Hematopoietic multipotent progenitor cell treated with erythropoietin and hydrocortisone succinate and interleukin-3 and kit ligand, for 15 days (in vitro differentiated cells): ENCODE measurements at places on chromosomes 6 and 20.

GRCh38 chr6:122676146-122676545 lies 65.9 kb downstream of the PKIB start:
- DNase-seq, result no peak

- no peak for DNase-seq
These were observed 55.2 kb downstream of the TIAM2 start for GRCh38 chr6:155050311-155050710.

GRCh38 chr6:38220069-38220723 lies 400.7 kb downstream of the ZFAND3 start:
- no peak for DNase-seq

DNA sequence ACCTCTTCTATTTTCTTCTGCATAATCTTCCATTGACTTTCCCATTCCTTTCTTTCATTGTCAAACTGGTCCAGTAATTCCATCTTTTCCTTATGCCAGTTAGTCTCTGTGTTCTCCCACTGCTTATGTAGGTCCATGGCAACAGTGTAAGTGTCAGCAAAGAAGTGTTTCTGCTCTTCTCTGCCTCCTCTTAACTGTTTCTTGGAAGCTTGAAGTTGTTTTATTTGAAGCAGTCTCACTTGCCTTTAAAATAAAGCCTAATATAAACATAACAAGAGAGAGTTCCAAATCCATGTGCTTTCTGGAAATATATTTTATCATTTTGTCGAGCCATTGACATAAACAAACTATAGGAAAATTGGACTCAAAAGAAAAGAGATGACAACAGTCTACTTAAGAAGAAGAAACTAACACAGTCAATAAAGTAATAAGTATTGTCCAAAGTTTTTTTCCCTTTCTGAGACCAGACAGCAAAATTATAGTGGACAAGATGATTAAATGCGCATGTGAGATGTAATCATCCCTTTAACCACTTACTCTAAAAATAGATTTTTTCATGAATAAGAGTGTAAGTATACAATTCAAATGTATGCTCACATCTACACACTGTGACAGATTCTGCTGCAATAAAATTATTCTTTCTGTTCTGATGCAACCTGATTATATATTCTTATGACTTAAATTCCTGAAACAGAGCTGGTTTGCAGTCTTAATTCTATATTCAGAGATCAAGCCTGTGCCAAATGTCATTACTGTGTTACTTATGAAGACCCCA lies 5.2 kb downstream of the KIAA0408 start:
- DNase-seq, result no peak
